ENCODE measurements at places on chromosomes 1 and 21.

- DNase-seq, result no peak
Observed at GRCh38 chr21:25887166-25887565, 152.4 kb downstream of the GABPA start.

GRCh38 chr1:174309490-174309889, 138.3 kb upstream of the GPR52 start:
- no peak for DNase-seq

DNA sequence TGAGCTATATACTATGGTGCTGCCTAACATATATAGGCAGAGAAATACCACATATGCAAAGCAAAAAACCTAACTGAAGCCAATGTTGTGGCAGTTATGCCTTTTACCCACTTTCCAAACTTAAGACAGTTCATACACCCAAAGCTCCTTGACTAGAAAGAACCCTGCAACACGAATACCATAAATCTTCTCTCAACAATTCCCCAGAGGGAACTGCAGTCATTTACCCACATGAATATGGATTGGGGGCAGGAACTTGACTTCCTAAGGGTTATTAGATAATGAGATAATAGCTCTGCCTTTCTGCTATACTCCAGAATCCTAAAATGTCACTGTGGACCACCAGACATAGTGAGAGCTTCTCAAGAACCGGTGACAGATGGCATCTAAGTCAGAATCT, 2.9 kb upstream of the ASPM start:
- no peak for DNase-seq

- no peak for DNase-seq
Observed at GRCh38 chr1:172640111-172640510, 18.8 kb upstream of the FASLG start.

GRCh38 chr1:177812650-177813049, 157.2 kb downstream of the SEC16B start:
- DNase-seq, result no peak
